Lower lobe of right lung (tissue), 2 donors: ENCODE measurements at places on chromosomes 5 and 9. TPM values are rescaled to one million over a fixed set of nuclear protein-coding genes. Genes with fewer than 3 reads are reported as not detected.

GRCh38 chr9:69601698-69602097, 70.5 kb downstream of the APBA1 start:
- no peak for DNase-seq

GRCh38 chr5:61704289-61704688, 372.2 kb downstream of the ZSWIM6 start:
- DNase-seq: no peak

DNA sequence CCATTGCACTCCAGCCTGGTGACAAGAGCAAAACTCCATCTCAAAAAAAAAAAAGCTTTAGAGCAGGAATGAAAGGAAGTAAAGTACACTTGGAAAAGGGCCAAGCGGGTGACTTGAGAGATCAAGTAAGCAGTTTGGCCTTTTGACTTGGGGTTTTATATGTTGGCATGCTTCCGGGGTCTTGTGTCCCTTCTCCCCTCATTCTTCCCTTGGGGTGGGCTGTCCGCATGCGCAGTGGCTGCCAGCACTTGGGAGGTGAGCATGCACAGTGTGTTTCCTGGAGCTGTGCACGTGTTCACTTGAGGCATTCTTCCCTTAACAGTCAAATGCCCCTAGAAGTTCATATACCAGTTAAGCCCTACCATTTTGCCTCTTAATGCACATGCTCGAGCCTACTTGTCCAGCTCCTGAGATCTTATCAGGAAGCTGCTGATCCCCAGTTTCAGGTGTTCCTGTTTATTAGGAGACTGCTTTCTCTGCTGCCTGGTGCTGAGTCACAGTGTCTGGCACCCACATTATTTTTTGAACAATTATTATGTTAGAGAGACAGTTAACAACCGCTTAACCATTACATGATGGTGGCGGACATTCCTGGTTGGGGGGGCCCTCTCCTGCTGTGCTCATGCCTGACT, 32.6 kb upstream of the PRRC2B start:
- DNase-seq: peak; percentile 38

- DNase-seq: peak; percentile 64
These were observed 26.9 kb upstream of the EEIG1 start for GRCh38 chr9:128007566-128008138.

GRCh38 chr5:84181093-84181492, 203.6 kb downstream of the EDIL3 start:
- DNase-seq: no peak

DNA sequence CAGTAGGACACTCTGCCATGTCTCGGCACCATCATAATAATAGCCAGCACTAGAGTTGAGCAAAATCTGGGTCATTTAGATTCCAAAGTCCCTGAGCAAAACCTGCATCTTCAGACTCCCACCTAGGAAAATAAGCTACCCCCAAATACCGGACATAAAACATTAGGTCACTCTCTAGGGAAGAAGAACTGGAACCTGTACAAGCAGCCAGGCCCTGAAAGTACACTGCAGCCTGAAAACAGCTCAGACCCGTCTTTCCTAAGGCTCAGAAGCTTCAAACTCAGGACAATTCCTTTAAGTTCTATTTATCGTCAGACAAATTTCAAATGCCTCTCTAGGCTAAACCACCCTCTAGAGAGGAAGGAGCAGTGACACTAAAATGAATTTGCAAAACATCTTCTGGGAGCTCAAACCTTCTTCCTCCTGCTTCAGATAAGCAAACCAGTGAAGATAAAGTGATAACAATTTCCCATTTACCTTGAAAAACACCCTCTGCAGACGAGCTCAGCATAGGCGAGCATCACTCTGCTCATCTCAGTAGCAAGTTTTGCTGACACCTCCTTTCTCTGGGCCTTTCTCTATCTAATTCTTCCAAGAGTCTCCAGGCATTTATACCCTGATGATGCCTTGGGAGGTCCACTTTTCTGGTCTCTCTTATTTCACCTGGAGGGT, 34.0 kb downstream of the ADAM19 start:
- no peak for DNase-seq

DNA sequence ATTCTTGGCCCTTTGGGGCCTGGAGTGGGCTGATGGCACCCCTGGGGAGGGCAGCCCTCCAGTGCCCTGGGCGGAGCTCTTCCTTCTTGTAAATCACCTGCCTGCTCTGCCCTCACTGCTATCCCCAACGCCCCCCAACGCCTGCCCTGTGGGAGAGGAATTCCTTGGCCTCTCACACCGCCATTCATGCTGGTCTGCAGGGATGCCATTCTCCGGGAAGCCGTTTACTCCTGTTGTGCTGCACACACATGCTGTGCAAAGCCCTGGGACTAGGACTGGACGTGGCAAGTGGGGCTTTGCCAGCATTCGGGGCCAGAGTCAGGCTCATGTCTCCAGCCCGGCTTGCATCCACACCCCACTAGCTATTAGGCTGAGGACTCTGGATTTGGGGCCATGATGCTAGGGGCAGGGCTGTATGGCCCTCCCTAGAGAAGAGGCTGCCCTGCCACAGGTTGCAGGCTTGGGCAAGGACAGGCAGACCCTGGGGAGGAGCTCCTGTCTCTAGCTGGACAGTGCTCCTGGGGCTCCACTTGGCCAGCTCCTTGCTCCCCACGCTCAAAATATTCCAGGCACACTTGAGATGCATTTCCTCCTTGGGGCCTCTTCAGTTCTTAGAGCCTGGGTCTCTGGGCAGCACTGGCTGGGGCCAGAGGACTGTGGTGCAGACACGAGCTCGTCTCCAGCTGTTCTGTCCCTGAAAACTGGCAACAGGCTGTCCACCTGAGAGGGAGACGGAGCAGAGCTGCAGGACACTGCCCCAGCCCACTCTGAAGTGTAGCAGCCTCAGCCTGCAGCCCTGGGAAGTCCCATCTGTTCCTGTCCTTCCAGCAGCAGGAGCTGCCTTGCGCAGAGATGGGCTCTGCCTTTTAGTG, 226.9 kb downstream of the CACNA1B start:
- no peak for DNase-seq

GRCh38 chr9:135898634-135899407, 8.5 kb downstream of the CAMSAP1 start:
- DNase-seq: no peak

DNA sequence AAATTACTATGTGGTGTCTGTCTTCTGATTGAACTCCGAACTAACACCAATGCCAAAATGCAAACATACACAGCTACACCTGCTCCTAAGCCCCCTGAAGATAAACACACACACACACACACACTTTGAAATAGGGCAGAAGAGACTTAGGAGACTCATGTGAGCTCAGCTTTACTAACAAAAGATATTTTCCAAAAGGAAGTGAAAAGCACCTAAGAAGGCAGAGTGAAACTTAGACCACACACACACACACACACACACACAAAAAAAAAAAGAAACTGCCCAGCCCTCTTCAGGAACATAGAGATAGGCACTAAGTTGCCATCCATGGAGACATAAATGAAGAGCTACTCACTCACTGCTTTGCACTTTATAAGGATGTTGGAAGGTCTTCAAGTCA, 45.2 kb upstream of the APC start:
- no peak for DNase-seq

- no peak for DNase-seq
These were observed 251.7 kb downstream of the DENND1A start for GRCh38 chr9:123678038-123678877.

DNA sequence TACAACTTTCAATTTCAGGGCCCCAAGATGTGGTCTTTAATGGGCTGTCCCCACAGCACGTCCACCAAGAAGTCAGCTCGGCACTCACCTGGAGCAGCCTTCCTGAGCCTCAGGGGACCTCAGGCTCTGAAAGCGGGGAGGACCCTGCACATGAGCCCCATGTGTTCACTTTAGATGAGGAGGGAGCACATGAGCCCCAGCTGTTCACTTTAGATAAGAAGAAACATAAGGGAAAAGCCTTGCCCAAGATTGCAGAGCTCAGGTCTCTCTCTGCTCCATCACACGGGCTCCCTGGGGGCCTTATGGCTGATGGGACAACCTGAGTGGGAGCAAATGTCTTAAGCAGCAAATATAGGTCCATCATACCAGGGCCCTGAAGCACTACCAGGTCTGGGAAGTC, 56.4 kb downstream of the NIPSNAP3B start:
- DNase-seq: no peak

DNA sequence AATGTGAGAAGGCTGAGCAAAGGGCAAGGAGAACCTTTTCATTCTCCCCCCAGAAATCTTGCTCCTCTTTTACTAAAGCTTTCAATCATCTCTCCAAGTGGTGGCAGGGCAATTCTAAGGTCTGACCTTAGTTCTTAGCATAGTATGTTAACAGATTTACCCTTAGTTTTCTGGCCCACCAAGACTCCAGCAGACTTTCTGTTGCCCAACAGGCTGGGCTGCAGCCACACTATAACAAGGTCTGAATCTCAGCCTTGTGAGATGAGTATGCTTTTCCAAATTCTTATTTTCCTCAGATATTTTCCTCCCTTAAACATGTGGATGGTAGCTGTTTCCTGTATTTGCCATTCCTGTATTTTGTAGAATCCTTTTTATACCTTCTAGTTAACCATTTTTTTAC, 69.5 kb downstream of the NIPBL start:
- DNase-seq: no peak

GRCh38 chr5:7897014-7897600, 28.2 kb downstream of the MTRR start:
- DNase-seq: no peak

GRCh38 chr5:179804555-179804947, 2.1 kb downstream of the MGAT4B start:
- DNase-seq: no peak

DNA sequence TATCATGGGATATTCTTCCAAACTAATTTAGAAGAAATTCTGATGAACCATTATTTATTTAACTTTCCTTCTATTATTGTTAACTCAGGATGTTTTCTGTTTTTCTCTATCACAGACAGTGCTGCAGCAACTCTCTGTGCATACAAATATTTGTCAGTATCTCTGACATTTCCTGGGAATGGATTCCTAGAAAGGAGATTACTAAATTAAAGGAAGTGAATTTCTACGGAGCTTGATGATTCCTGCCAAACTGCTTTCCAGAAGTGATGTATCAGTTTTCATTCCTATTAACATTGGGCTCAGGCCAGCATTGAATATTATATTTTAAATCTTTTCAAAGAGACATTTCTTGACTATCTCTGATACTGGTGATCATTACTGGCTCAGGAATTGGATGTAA, 26.0 kb upstream of the MAST4 start:
- no peak for DNase-seq

DNA sequence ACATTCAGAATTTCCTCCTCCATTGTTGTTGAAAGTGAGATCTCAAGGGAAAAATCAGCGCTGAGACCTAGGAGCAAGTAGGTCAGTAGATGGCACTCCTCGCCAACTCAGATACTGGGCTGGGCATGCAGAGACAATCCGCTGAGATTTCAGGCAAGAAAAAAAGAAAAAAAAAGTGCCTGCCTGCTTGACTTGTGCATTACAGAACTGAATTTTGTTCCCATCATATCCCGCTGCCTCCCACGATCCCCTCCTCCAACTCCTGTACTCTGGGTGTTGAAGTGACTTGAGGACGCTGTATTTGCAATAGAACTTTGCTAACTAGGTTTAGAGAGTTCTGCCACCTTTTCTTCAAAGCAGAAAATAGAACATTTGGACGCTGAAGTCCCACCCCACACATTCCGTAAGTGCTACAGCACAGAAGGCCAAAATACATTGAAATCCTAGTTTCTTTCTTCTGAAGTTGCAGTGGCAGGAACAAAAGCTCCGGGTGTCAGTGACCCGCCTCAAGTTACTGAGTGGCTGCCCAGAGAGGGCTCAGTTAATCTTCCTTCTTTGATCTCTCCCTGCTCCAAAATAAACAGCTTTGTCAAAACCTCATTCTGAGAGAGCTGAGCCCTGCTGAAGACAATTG, 265.8 kb downstream of the MLLT3 start:
- DNase-seq: no peak

- DNase-seq: no peak
These were observed 84.7 kb downstream of the FEM1C start for GRCh38 chr5:115459855-115460341.

- no peak for DNase-seq
These were observed 1997.7 kb downstream of the MAT2B start for GRCh38 chr5:165502893-165503691.

DNA sequence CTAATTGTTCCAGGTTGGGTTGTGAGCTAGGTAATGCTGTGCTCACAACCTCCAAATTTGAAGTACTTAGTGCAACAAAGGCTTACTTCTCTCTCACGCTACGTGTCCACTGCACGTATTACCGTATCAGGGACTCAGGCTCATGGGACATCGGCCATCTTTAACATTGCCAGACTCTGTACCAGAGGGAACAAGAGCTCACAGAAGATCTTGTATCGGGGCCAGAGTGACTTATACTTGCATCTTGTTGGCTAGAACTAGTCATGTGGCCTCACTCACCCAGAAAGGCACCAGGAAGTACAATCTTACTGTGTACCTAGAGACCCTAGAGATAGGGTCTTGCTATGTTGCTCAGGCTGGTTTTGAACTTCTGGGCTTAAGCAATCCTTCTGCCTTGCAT, 81.1 kb upstream of the KLF9 start:
- DNase-seq: no peak

DNA sequence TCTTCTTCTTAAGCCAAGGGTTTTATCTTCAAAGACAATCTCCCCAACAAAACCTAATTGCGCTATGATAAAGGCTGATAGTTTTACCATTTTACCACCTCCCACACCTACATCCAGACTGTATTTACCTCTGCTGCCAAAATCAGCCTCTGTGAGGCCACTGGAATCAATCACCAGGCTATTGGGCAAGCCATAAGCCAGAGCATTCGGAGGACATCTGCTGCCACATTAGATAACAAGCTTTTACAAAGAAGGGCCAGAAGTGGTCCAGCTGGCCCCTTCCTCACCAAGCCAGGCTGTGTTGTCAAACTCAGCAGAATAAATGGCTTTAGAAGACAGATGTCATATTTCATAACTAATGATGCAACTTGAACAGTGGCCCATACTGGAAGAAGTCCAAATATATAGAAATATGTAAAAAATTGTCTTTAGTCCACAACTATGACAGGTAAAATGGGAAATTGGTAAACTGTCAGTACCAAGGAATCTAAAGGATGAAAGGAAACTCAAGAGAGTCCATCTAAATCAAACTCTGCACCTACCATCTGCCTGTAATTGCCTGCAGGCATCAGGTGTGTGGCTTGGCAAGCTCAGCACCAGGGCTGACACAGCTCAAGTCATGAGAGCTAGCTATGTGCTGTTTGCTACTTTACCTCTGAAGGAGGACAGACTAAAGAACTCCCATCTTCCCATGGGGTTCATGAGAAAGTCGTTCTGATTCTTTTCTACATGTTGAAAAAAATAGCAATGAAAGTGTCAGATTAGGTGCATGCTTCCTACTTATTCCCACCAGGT, 16.1 kb downstream of the SLC45A2 start:
- DNase-seq: no peak

Gene GDNF
- not detected for total RNA-seq

Gene SH2D3C
- 59.4 TPM for total RNA-seq

Gene ADCY2
- 0.59 TPM for total RNA-seq

Gene ZBTB26
- 7.2 TPM for total RNA-seq

Gene NTNG2
- total RNA-seq: 5.0 TPM

Gene ADAMTS12
- 7.6 TPM for total RNA-seq

Gene DNM1
- 8.8 TPM for total RNA-seq

Gene COL5A1
- total RNA-seq: 29.0 TPM

Gene UBAC1
- 40.3 TPM for total RNA-seq

Gene KIF4B
- not detected for total RNA-seq

Gene SPATA31E1
- not detected for total RNA-seq

Gene RELL2
- 5.5 TPM for total RNA-seq

Gene IRX2
- 52.1 TPM for total RNA-seq

Gene NRG2
- 1.6 TPM for total RNA-seq

Gene PLAC8L1
- not detected for total RNA-seq

Gene SLC27A6
- 0.15 TPM for total RNA-seq
